ENCODE measurements at places on chromosomes 7 and 10. TPM values are rescaled to one million over a fixed set of nuclear protein-coding genes. Genes with fewer than 3 reads are reported as not detected.
A peak's percentile ranks its signal among the peaks of the same experiment; 100 is the strongest.

The KCND2 gene
- not detected for total RNA-seq

The SFMBT2 gene
- total RNA-seq = 1.3 TPM

The CDCA7L gene
- 10.7 TPM for total RNA-seq

DNA sequence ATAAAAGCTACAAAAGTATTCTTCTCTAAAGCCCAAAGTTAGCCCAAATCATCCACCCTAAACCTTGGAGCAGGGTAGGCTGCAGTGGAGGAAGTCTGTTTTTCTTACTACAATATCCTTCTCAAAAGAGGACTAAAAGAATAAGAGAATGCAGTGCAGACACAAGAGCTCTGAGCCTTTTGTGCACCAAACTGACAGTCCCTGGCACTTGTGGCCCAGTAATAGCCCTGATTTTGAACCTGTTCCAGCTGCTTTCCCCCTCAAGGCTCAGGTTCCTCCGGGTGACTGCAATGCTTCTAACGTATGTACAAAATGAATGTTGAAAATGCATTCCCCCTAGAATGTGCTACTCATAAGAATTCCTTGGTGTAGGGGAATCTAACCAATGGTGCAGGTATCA lies 154.4 kb downstream of the JAZF1 start:
- no peak for ATAC-seq

DNA sequence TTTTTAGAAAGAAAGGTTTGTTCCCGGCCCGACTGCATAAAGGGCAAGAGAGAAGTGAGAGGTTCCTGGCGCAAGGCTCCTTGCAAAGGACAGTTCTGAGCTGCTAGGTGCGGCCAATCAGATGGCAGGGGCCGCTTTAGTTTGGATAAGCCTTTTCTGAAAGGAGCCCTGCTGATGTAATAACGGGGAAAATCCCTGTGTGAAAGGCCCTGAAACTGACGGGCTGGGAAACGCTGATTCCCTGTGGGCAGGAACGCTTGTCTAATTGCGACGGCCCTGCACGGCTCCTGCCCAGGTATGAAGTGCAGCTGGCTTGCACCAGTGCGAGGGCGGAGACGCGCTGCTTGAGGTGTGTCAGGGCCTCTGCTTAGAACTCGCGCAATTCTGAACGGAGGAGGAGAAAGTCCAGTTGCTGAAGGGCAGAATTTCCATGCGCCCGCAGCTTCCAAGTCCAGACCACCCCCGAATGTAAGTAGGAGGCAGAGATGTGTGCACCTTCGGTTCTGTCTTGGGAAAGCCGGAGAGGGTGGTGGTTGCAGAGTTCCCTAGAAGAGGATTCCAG lies 30.5 kb downstream of the TACC2 start:
- ATAC-seq = peak; percentile 94

GRCh38 chr7:83782628-83783027 lies 133.7 kb upstream of the SEMA3E start:
- no peak for ATAC-seq

DNA sequence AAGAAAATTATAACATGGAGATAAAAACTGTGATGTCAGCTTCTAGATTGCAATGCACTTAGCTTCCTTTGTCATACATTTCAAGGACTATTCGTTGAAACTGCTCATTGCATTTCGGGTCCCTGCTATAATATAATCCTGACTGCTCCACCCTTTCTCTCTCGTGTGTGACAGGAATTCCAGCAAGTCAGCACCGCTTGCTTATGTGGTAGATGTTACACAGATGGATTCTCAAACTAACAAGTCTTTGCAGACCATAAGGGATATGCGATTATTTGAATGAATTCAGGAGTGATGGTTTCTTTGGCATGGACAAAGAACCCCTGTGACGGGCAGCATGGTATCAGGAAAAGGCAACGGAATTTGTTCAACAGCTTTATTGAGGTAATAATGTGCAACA lies 184.0 kb downstream of the GRID1 start:
- ATAC-seq = no peak

DNA sequence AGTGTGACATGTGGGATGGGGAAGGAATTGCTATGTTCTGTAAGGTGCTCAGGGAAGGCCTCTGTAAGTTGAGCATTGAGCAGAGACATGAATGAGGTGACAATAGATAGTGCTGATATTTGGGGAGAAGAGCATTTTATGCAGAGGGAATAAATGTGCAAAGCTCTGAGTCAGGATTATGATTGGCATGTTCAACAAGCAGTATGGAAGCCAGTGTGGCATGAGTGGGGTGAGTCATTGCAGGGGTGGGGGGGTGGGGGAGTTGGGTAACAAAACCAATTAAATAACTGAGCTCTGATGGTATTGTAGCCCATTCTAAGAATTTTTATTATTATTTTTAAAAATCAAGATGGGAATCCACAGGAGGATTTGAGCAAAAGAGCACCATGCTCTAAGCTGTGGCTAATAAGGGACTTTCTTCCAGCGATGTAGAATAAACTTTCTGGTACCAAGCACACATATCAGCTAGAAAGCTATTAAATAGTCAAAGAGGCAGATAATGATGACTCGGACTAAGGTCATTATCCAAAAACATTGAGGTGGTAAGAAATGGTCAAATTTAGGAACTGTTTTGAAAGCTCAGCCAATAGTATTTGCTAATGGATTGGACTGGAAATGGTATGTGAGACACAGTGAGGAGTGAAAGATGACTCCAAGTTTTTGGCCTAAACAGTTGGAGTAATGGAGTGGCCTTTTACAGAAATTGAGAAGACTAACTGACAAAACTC lies 96.4 kb downstream of the PRKG1 start:
- no peak for ATAC-seq

- ATAC-seq = no peak
Measured at GRCh38 chr7:8147760-8148463, 114.1 kb downstream of the ICA1 start.

GRCh38 chr10:100734295-100735086 lies 10.9 kb upstream of the PAX2 start:
- ATAC-seq = no peak

DNA sequence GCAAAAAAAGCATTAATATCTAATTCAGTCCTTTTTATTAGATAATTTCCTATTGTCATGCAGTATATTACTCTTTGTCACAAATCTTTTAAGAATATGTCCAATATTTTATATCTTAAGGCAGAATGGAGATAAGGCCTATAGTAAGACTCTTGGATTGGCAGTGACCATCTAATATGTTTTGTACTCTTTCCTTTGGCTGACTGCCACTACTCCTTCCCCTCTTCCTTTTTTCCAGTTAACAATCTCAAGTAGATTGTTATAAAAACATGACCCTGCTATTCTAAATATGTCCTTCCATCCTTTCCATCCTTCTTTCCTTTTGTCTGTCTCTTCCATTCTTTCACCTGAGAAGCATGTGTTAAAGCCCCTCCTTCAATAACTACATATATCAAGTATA lies 92.8 kb upstream of the TMEM168 start:
- ATAC-seq = no peak

DNA sequence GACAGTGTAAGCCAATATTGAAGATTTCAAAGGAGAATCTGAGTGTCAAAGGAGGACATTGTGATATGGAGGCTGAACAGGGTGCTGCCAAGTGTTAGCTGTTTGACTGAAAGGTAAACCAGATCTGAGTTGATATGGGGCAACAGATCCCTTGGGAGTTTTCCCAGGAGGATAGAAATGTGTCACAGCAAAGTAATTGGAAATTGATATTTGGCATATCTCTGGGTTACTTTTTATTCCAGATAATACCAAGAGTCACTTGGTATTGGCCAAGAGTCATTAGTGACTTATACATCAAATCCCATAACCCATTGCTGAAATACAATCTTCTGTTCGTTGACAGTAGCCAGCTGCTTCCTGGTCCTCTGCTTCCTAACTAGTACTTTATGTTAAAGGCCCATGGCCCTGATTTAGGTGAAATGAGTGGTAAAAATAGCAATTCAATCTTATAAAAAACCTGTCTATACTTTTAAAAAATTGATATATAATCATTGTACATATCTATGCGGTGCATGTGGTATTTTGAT lies 922.9 kb downstream of the LRMDA start:
- ATAC-seq = no peak

- no peak for ATAC-seq
Measured at GRCh38 chr7:1933066-1933750, 263.1 kb downstream of the ELFN1 start.

- ATAC-seq = no peak
Measured at GRCh38 chr7:151174246-151175046, 7.0 kb upstream of the GBX1 start.

DNA sequence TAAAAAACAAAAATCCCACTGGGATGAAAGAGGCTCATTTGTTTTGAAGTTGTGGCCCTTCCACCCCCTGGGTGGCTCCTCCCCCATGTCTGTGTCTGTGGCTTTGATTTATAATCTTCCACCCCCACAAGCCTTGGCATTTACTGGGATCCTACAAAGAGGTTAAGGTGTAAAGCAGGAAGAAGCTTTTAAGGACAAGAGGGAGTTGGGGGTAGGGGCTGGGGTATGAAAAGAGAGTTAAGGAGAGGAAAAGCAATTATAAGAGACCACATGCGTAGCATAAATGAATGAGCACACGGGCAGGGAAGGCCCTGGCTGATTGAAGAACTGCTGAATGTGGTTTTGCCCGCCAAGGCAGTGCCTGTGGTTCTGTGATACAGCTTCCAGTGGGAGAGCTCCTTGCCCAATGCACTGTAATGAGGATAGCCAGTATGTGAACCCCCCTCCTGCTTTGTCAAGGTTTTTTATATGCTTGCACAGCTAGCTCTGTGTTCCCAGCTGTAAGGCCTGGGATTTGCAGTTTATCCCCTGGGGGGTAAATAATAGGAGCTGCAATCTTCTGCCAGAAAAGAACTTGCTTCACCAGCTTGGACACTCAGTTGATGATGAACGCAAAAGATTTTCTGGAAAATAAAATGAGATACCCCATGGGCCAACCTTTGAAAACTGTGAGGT lies 34.7 kb upstream of the KMT2E start:
- peak; percentile 35 for ATAC-seq

DNA sequence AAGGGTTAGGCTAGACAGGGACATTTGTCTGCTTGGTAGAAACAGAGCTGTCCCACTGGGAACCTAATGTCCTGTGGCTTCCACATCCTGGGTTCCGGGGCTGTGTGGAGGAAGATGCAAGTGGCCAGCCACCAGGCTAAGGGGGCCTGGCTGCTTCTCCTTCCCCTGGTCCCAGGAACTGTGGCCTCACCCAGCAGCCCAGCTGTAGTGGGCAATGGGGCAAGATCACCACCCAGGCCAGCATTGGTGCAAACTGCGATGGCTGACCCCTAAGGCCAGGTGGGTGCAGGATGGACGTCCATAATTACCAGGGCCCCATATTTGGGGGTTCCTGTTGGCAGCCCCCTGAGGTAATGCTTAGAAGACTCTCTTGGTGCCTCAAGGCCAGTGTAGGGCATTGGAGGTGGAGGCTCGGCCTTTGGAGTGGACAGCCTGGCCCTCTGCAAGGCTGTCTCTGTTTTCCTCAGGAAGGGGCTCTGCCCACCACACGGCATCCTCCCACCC lies 226.7 kb downstream of the TCF7L2 start:
- ATAC-seq = no peak

Measured in esophagus mucosa (tissue), 1 donor.